Osteocyte (in vitro differentiated cells): ENCODE measurements at places on chromosomes 16 and 17.

- peak overlapping the region; percentile 98 for H3K27ac ChIP-seq
- H3K36me3 ChIP-seq: no peaks in the 10 kb centered on the region
- H3K27me3 ChIP-seq: no peaks in the 10 kb centered on the region
- no peak for DNase-seq
Observed at GRCh38 chr16:64391063-64391600, 730.7 kb downstream of the CDH11 start.

- no peak overlapping the region for H3K27ac ChIP-seq
- H3K4me3 ChIP-seq: no peak overlapping the region
- no peak for DNase-seq
- no peaks in the 10 kb centered on the region for H3K27me3 ChIP-seq
- H3K4me1 ChIP-seq: peaks cover 14% of the 10 kb centered on the region
Observed at GRCh38 chr17:39246274-39246673, 20.5 kb upstream of the STAC2 start.

DNA sequence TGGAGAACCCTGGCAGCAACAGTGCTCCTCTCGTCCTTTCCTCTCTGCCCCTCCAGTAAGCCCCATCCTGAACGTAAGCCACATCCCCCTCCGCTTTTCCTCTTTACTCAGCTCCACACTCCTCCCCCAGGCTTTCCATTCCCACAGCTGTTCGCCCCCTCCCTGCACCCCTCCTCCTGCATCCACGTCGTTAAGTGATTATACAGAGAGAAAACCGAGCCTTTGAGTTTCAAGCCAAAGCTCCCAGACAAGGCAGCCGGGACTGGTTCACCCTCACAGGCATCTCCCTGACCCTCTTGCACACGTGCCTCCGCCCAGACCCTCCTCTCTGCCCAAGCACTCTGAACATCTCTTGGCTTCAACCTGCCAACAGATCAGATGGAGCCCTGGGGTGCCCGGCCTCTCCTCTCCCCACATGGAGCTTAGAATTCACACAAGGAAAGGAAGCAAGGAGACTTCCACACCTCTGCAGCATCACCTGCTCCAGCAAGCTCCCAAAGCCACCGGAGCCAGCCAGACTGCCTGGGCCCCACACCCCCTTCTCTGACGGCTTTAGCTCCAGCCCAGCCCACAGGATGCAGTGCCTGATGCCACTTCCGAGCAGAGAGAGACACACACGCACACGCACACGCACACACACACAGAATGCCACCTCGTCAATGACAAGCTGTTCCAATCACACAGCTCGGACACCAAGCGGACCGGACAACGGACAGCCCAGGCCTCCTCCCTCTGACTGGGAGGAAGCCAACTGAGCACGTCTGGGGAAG is 99.9 kb upstream of the CCL2 start:
- no peak overlapping the region for H3K27ac ChIP-seq
- no peaks in the 10 kb centered on the region for H3K4me1 ChIP-seq
- H3K36me3 ChIP-seq: no peaks in the 10 kb centered on the region
- H3K4me3 ChIP-seq: no peak overlapping the region
- H3K27me3 ChIP-seq: peaks cover 31% of the 10 kb centered on the region
- no peak for DNase-seq

DNA sequence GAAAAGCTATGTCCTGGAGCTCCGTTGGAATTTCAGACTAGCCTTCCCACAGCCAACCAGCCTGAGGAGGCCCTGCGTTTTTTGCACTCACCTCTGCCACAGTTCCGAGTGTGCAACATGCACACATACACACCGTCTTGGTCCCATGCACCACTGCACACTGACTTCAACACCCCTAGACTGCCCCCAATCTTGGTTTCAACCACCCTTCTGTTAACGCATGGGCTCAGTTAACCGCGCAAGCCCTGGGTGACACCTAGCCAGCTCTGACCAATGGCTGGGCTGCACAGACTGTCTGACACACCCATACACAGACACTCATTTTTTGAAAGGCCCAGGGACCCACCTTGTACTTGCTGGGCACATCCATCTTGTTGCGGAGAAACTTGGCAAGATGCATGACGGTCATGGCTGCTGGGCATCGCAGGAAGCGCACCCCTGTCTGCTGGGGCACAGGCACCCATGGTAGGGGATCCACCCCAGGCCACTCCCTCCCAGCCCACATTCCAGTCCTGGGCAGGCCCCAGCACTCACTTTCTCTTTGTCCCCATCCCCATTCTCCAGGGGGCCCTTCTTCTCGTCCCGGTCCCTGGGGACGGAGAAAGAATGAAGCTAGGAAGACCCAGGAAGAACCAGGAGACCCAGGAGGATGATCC is 8.0 kb downstream of the CISD3 start:
- DNase-seq: no peak
- H3K4me3 ChIP-seq: no peak overlapping the region
- no peaks in the 10 kb centered on the region for H3K27me3 ChIP-seq

DNA sequence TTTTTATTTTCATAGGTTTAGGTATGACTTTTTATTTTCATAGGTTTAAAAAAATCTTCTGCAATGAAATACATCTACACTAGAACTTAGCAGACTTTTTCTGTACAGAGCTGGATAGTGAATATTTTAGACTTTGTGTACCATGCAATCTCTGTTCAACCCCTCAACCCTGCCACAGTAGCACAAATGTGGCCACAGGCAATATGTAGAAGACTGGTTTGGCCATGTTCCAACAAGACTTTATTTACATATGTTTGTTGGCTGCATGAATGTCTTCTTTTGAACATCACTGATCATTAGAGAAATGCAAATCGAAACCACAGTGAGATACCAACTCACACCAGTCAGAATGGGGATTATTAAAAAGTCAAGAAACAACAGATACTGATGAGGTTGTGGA is 229.2 kb downstream of the SHISA9 start:
- DNase-seq: no peak
- no peak overlapping the region for H3K27ac ChIP-seq
- no peaks in the 10 kb centered on the region for H3K36me3 ChIP-seq
- H3K4me3 ChIP-seq: no peak overlapping the region
- no peaks in the 10 kb centered on the region for H3K27me3 ChIP-seq
- no peaks in the 10 kb centered on the region for H3K4me1 ChIP-seq

GRCh38 chr17:54626146-54626703 is 274.4 kb upstream of the TOM1L1 start:
- no peak for DNase-seq
- no peaks in the 10 kb centered on the region for H3K4me1 ChIP-seq
- H3K27ac ChIP-seq: no peak overlapping the region
- no peaks in the 10 kb centered on the region for H3K36me3 ChIP-seq

DNA sequence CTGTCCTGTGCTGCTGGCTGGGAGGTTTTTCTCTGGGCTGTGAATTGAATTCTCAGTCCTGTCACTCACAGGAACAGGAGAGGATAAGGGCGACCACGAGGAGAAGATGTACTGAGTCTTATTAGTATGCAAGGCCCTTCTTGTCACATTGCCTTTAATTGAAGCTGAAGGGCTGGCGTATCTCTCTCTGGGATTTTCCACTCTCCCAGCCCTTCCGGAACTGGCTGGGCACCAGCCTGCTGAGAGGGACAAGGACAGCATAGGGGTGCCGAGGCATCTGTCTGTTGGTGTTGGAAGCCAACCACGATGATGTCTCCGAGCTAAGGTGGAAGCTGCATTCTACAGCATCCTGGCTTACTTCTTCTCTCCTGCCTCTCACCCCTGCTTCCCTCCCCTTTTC is 33.2 kb downstream of the GPRC5B start:
- no peak for DNase-seq
- H3K4me3 ChIP-seq: no peak overlapping the region
- H3K27ac ChIP-seq: no peak overlapping the region
- H3K36me3 ChIP-seq: no peaks in the 10 kb centered on the region

- peaks cover under 1% of the 10 kb centered on the region for H3K27me3 ChIP-seq
- no peaks in the 10 kb centered on the region for H3K4me1 ChIP-seq
- no peak for DNase-seq
- no peak overlapping the region for H3K27ac ChIP-seq
- H3K4me3 ChIP-seq: no peak overlapping the region
Observed at GRCh38 chr16:89194340-89195311, 5.7 kb downstream of the SLC22A31 start.

DNA sequence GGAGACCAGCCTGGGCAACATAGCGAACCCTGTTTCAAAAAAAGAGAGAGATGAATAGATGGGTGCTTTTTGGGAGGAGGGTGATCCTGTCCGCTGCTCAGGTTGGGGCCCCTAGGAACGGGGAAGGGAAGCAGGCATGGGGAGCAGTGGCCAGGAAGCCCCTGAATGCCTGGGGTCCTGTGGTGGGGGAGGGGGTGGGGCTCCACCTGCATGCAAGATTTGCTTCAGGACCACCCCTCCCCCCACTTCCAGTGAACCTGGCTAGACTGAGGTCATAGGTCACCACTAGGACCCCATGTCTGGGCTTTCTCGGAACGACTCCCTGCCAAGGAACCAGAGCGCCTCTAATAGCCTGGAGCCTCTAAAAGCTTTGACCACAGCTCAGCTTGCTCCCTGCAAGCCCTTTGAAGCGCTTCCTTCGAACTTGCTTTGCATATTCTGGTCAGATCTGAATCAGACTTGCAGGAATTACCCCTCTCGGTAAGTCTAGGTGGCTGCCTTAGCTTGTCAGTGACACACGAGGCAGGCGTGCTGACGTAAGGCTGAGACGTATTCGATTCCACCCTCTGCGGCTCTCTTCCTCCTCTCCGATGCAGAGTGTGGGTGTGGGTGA is 3.7 kb downstream of the SOCS3 start:
- no peaks in the 10 kb centered on the region for H3K27me3 ChIP-seq
- peak overlapping the region; percentile 97 for H3K27ac ChIP-seq
- H3K4me3 ChIP-seq: peak overlapping the region; percentile 89
- DNase-seq: no peak
- peaks cover 67% of the 10 kb centered on the region for H3K4me1 ChIP-seq
- peaks cover 32% of the 10 kb centered on the region for H3K36me3 ChIP-seq

GRCh38 chr16:73265124-73265837 is 217.4 kb upstream of the ZFHX3 start:
- no peak overlapping the region for H3K27ac ChIP-seq
- H3K36me3 ChIP-seq: no peaks in the 10 kb centered on the region
- no peak for DNase-seq
- peaks cover 33% of the 10 kb centered on the region for H3K27me3 ChIP-seq
